ENCODE measurements at places on chromosomes 7 and 10. TPM values are rescaled to one million over a fixed set of nuclear protein-coding genes. Genes with fewer than 3 reads are reported as not detected.

GRCh38 chr7:130944997-130945396, 211.0 kb upstream of the KLF14 start:
- DNase-seq: no peak

GRCh38 chr10:102791754-102792395, 45.3 kb downstream of the CYP17A1 start:
- DNase-seq: no peak

DNA sequence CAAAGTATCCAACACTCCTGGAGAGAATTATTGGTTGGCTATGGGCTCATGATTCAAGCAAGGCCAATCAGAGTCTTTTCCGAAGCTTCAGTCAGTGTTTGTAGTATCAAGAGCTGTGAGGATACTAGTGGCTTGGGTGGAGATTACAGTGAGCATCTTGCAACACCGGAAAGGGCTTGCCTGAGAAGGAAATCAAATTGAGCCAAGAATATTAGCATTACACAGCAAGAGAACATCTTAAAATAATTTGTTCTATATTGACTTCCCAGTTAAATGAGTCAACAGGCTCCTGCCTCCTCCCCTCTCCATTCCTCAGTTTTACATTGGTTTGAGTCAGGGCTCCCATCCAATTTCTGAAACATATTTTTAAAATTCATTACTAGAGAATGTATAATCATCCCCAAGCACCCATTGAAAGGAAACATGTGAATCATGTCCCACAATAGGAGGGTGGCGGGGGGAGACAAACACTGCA, 127.4 kb downstream of the ELAPOR2 start:
- DNase-seq: no peak

GRCh38 chr10:60916025-60916424, 28.0 kb downstream of the RHOBTB1 start:
- DNase-seq: no peak

Gene STEAP1
- total RNA-seq: not detected

Gene TMEM225B
- 1.6 TPM for total RNA-seq

Gene NCAPG2
- 9.8 TPM for total RNA-seq

Gene MCM10
- total RNA-seq: 0.15 TPM

Gene SLC26A5
- not detected for total RNA-seq

DNA sequence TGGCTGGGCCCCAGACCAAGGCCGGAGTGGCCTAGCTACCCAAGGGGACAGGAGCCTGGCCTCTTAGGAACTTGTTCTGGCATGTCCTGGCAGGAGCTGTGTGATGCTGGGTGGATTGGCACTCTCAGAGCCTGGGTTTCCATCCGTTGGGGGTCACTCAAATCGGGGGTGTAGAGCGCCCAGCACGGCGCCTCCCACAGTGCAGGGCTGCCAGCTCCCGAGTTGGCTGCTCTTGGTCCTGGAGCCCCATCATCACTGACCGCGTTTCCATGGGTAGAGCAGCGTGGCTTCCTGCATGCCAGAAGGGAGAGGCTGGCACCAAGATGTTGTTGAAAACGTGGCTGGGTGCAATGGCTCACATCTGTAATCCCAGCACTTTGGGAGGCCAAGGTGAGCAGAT, 70.3 kb downstream of the UNCX start:
- no peak for DNase-seq

DNA sequence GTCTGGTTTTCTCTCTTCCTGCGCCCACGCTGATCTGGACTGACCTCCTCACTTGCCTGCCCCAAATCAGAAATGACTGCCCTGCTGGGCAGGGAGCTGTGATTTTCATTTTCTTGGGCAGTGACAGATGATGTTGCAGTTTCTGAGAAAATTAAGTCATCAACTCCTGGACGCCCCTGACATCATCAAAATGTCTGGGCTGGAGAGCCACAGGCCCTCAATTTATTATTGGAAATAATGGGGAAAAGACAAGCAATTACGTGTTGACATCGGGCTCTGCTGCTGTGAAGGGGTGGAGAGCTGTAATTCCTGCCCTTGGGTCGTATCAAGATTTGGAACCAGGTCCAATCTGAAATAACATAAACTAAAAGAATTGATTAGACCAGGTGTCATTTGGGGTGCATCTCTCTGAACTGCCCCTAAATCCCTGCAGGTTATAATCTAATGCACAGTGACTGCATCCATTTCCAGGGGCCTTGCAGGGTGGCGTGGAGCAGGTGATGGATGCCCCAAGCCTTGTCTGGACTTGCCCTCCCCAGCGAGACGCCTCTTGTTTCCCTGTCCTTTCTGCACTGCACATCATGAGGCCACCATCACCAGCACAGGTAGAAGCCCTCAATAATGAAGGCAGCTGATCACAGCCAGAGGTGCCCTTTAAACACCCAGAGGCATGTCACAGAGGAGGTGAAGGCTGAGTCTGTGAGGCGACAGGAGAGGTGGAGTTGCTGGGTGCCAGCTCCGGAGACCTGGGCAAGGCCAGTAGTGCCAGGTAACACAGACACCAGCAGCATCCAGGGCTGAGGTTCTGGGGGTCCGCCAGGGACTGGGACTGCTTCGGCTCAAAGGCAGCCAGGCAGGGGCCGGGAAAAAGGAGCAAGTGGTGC, 98.7 kb downstream of the HTR5A start:
- DNase-seq: no peak

- no peak for DNase-seq
Measured at GRCh38 chr10:60737242-60737641, 41.0 kb upstream of the CDK1 start.

Data from B cell (primary cell).